ENCODE measurements at places on chromosomes 16 and 17.

DNA sequence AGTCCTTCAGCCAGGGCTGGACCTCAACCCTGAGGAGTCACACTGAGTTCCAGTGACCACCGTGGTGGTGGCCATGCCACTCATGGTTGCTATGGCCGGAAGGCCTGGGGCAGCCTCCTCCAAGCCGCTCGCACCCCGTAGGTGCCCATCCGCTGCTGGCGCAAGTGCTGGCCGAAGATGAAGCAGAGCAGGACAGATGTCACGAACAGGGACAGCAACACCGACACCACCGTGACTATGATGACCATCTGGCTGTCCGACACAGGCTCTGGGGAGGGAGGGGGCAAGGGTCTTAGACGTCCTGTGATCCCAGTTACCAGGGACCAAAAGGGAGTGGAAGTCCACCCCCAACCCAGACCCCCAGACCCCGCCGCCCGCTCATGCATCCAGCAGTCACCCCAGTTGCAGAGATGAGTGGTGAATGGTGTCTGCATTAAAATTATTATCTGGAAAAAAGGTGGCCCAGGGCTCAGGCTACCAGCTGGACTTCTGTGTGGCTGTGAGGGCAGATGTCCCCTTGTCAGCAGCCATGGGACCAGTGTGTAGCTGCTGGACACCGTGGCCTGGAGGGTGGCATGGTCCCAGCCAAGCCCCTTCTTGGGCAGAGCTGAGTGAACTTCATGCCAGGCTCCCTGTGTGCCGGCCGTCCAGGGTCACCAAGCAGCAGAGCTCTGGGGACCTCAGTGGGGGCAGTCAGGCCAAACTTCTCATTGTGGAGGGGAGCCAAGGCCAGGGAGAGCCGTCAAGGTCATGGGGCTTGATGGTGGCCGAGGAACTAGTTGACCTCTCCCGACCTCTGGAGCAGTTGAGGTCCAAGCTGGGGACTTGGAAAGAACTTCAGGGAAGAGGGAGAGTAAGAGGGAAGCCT, 4.7 kb downstream of the PRR29 start:
- DNase-seq = no peak

DNA sequence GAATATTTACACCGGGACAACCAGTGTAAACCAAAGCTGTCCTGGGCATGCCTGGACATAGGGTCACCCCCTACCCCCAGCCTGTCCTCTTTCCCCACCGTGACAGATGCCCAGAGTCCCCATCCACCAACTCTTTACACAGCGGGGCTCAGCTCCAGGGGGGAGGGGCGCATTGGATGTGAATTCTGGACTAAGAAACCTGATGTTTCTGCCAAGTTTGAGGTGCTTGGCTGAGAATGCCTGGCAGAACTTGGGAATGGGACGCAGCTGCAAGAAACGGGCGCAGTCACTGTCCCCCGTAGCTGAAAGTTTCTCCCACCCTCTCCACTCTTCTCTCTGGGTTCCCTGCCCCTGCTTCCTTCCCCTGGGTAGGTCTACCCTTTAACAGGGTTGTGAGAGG, 68.0 kb upstream of the CDC42EP4 start:
- DNase-seq = no peak

- no peak for DNase-seq
Measured at GRCh38 chr16:66569131-66569530, 2.9 kb downstream of the CMTM1 start.

DNA sequence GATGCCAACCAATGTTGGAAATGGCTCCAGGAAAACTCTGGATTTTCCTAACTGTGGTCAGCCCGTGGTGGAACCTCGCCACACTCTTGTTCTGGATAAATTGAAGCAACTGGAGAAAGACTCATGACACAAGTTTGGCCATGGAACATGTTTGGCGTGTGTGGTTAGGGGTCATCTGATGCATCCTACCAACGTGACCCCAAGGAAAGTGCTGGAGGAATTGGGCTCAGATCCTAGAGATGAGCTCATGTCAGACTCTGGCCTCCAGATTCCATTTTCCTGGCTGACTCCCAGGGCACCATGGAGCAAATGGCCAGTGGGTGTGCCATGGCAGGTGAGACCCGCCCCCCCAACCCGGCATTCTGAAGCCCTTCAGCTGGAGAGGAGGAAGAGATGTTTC, 58.5 kb downstream of the CACNG5 start:
- DNase-seq = no peak

DNA sequence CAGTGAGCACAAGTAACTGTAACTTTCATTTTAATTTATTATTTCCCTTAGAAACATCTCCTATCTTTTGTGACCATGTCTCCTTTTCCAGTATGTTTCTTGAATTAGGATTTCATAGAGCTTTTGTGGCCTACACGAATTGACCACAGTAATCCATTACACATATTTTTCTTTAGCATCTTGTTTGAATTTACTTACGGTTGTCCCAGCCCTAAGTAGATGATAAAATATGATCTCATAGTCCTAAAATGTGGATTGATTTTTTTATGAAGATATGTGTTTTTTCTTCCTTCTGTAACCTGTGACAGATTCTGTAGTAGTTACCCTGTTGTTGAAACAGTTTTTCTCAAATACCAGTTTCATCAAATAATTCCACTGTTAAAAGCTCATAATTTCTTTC, 61.5 kb downstream of the NF1 start:
- no peak for DNase-seq

GRCh38 chr17:20955427-20956323, 87.1 kb downstream of the USP22 start:
- DNase-seq = no peak

DNA sequence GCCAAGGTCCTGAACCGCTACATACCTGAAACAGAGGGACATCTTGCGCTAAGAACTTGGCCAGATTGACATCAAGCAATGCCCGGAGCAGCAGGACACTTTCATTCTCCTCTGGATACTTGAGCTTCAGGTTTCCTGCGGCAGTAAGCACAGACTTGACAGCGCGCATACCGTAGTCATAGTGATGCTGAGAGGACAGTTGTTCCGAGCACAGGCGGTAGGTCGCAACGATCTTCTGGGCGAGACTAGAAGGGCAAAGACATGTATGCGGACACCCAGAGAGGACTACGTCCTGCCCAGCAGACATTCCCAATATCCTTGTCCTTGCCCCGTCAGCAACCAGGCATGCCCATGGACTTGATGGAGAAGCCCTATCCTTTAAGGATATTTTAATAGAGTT, 112.9 kb downstream of the DNAH3 start:
- DNase-seq = no peak

DNA sequence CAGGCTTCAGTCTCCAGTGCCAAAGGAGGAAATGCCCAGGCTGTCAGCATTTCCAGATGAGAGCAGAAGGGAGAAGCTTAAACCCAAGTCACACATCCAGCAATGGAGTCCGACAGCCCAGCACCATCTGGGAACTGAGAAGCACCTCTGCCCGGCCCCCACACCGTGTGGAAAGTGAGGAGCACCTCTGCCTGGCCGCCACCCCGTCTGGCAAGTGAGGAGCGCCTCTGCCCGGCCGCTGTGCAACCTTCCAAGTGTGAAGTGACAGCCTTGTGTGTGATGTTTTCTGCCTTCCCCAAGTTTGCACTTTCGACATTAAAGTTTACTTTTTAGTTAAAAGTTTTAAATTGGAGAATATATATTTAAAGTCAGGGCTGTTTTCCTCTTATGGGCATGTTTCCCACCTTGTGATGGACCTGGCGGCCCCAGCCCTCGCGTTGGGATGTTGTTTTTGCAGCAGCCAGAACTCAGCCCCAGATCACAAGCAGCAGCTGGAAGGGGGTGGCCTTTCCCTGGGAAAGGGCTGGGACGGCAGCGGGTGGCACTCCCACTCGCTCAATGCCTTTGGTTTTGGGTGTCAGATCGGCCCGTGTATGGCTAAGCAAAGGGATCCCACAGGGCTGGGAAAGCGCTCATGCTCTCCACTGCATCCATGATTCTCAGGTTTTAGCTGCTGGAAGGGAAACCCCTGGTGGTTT, 7.2 kb downstream of the CCDC137 start:
- no peak for DNase-seq

- DNase-seq = no peak
Measured at GRCh38 chr17:14086189-14086588, 16.9 kb downstream of the COX10 start.

DNA sequence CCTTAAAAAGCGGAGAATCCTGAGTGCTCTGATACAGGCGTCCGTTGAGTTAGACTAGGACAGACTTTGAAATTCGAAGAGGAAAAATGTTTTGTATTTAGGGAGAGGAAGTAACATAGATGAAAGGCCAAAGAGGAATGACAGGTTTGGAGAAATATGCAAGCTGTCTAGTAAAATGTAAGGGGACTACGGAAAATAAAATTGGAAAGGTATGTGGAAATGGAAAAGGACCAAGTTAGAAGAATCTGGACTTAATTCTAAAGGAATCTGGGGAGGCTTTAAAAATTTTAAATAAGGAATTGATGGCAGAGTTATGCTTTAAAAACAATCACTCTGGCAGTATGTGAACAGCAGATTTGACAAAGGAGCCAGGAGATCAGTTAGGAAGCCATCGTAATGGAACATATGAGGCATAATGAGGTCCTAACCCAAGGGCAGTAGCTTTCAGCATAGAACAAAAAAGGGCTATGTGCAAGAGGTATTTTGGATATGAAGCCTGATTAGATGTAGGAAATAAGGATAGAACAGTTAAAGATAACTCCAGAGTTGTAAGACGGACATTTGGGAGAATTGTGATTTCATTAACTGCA, 38.3 kb downstream of the CYB561 start:
- DNase-seq = no peak

GRCh38 chr17:61384692-61385576, 14.7 kb upstream of the TBX2 start:
- no peak for DNase-seq

- peak; percentile 38 for DNase-seq
Measured at GRCh38 chr16:27326738-27327585, 13.2 kb downstream of the IL4R start.

DNA sequence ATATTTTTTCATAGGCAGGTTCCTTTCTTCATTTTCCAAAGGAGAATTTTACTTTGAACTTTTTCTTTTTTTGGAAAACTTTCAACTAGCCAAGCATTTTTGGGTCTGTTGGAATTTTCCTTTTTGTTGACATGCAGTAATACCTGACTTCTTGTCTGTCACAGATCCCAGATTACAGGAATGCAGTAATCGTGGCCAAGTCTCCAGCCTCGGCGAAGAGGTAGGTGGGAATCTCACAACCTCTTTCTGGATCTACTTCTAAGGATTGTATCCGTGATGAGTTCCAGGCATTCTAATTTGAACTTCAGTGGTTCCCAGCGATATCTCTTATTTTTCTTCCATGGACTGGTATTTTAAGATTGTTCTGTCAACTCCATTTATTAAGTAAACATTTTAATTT, 31.7 kb downstream of the PRPSAP2 start:
- no peak for DNase-seq

DNA sequence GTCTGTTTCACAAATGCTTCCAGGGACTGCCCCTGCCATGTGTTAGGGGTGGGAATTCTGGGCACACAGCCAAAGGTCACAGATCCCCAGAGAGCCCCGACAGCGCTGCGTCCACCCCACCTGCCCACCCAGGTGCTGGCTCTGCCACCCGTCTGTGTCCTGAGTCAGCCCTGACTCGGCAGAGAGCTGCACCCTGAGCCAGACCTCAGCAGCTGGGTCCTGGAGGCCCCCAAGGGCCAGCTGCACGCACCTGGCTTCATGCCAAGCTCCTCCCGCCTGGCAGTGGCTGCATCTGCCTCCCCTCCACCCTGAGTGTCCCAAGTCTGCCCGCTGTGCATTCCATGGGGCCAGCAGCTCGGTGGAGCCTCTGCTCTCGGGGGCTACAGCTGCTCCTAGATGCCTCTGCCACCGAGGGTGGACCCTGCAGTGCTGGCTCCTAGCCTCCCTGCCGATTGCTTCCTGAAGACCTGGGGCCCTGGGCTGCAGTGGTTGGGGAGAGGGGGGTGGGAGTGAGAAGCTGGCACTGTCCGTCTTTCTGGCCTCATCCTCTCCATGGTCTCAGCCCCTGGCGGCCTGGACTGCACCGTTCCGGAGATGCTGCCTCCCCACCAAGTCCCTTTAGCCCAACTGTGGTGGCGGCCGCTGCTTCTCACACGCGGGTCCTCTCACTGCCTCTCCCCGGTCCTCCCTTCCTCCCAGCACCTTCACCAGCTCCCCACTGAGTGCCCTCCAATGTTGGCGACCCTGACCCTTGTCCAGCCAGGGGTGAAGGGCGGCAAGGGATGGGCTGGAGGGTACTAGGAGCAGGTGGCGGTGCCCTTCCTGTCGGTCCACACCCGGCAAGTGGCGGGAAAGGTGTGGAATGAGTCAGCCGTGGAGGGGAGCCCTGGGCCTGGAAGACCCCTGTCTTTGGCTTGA, 3.0 kb downstream of the SECTM1 start:
- no peak for DNase-seq

GRCh38 chr16:88449267-88449561, 3.9 kb upstream of the ZFPM1 start:
- DNase-seq = no peak

DNA sequence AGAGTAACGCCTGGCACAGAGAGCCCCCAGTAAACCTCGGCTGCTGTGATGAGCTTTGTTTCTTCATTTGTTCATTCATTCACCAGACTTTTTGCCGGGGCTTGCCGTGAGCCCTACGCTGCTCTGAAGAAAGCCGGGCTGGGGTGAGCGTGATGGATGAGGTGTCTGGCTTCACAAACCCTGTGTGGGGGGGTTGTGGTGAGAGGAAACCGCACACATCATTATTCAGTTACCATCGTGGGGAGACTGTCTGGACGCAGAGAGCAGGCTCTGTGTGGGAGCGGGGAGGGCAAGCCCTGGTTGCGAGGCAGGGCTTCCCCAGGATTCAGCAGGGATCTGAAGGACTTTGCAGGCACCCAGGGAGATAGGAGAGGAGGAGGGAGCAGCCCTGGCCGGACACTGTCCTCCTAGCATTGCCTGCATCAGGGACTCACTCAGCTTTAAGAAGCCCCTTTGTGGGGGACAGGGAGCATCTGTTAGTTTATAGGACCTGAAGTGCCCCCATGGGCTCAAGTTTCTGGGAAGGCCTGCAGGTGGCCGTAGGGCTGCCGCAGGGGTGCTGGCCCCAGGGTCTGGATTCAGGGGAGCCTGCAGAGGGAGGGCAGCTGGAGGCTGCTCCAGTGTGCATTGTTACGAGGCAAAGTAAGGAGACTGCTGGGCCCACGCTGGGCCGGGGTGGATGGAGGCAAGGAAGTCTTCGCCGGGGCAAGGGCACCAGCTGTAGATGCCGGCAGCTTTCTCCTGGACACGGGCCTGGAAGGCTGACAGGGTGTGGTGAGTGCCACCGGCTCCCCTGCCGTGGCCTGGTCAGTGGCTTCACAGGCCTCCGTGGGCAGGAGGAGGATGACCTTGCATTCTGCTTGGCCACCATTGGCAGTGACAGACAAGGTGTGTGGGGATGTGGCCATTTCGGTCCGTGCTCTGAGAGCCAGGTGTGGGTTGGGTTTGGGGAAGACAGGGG, 334.5 kb downstream of the SEC14L1 start:
- DNase-seq = peak; percentile 77

DNA sequence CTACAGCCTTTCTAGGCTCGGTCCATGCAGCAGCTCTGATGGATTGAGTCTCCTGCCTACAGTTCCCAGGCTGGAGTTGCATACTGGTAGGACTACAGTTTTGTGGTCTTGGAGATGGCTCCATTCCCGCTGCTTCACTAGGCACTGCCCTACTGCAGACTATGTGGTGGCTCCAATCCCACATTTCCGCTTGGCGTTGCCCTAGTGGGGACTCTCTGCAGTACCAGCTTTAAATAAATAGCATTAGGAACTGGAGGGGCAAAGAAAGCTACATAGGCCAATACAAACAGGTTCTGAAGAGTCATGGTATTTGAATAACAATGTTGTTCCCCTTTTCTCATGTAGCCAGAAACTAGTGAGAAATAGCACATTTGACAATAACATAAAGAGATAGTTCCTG, 5.4 kb upstream of the GOSR2 start:
- no peak for DNase-seq

- DNase-seq = no peak
Measured at GRCh38 chr16:79595931-79596450, 4.5 kb downstream of the MAF start.

GRCh38 chr16:7399296-7399695, 66.7 kb downstream of the RBFOX1 start:
- no peak for DNase-seq

All from activated CD8-positive, alpha-beta memory T cell treated with anti-CD3 and anti-CD28 coated beads, Interleukin-2, amount 50 U/mL, for 4 hours (primary cell).